Cerebellar cortex (tissue), 1 donor: ENCODE measurements at places on chromosomes 3 and 15.
A peak's percentile ranks its signal among the peaks of the same experiment; 100 is the strongest.

GRCh38 chr3:102460579-102460978 lies 25.8 kb downstream of the ZPLD1 start:
- DNase-seq = no peak

DNA sequence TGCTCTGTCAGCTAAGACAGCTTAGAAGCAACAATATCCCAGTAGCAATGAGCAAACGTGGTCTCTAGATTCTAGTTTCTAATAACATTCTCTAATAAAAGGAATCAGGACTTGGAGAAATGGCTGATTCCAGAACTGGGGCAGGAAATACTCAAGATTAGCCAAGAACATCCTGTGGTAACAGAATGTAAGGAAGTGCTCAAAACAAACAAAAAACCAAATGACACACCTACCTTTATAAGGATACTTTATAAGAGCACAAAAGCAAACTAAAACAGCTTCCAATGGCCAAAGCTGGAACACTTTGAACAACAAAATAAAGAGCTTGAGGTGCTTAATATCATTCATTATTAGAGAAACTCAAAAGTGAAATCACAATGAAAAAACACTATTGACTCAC lies 33.1 kb upstream of the EIF5A2 start:
- DNase-seq = no peak

GRCh38 chr3:160023476-160023875 lies 34.8 kb downstream of the IL12A start:
- DNase-seq = no peak

DNA sequence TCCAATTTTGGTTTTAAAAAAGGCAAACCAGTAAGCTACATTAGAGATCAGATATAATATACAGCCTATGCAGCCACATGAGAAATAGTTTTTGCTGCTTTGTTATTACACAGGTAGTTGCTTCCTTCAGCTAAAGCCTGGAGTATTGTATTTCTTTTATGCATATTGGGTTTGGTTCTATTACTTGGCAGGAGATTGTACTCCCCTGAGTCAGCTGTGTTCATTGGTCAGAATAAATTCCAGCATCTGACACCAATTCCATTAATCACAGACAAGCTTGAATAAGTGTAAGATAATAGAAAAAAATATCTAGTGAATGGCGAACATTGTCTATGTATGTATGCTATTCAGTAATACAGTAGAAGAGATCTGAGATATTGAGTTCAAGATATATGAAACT lies 26.1 kb upstream of the ZCWPW2 start:
- DNase-seq = no peak

GRCh38 chr3:120049881-120050539 lies 44.2 kb downstream of the GSK3B start:
- no peak for DNase-seq

DNA sequence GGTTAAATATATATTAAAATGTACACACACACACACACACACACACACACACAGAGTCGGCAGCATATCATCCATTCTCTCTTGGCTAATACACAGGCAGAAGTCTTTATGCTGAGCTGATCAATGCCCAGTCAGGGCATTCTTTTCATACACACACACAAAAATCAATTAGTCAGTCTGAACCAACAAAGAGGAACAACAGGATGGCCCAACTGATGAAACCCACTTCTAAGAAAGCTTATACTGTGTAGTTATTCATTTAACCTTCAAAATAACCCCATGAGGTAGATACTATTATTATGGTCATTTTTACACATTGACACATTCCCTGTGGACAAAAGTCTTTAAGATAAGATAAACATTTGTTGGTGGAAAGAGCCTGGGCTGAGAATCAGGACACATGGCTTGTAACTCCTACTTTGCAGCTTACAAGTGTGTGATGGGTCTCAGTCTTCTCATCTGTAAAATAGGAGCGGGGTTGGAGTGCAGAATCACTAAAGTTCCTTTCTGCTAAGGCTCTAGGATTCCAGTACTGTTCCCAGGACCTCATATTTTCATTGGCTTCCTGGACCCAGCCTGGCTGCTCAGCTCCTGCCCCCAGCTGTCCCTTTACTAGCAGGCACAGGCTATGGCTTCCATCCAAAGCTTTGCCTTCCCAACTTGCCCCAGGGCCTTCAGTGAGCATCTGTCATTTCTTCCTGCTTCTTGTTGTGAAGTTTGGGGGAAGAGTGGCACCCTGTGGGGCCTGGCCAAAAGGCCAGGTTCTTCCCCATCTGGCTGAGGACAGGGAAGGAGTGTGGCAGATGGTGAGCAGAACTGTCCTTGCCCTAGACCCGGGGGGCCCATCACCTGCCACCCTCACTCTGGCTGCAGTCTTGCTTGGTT lies 27.2 kb upstream of the GLCE start:
- DNase-seq = peak; percentile 97

DNA sequence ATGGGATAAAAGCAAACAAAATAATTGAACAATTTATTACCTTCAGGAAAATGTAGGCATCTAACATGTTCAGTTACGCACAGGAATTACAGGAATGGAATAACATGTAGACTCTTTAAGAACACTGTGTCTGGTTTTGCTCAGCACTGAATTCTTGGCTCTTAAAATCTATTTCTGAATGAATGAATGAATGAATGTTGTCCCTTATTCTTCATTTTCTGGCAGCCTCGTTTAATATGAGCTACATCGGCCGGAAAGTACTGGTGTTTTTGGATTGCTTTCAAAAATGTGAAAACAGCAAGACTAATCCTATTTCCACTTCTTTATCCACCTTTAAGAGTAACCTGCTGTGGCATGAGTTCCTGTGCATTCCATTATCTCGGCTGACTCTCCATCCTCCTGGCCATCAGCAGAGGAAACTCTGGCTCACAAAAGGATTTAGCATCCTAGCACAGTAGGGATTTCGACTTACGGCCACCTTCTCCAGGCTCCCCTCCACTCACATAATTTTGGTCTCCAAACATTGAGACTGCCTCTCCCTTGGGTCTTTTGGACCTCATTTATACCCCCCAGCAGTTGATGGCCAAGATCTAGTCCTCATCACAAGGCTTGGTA lies 145.3 kb downstream of the FOXP1 start:
- no peak for DNase-seq

GRCh38 chr3:161217496-161217895 lies 3.6 kb upstream of the NMD3 start:
- no peak for DNase-seq
